ENCODE measurements at places on chromosomes 7 and 10. TPM values are rescaled to one million over a fixed set of nuclear protein-coding genes. Genes with fewer than 3 reads are reported as not detected.

HOXA6 gene
- 43.7 TPM for total RNA-seq

GRCh38 chr10:92688573-92688926, 1.2 kb upstream of the HHEX start:
- H3K36me3 ChIP-seq = peaks cover 3% of the 10 kb centered on the region
- H3K27ac ChIP-seq = no peak overlapping the region
- H3K27me3 ChIP-seq = peaks cover 90% of the 10 kb centered on the region
- peak overlapping the region; percentile 58 for H3K4me3 ChIP-seq
- DNase-seq = no peak
- H3K4me1 ChIP-seq = peaks cover 17% of the 10 kb centered on the region

DNA sequence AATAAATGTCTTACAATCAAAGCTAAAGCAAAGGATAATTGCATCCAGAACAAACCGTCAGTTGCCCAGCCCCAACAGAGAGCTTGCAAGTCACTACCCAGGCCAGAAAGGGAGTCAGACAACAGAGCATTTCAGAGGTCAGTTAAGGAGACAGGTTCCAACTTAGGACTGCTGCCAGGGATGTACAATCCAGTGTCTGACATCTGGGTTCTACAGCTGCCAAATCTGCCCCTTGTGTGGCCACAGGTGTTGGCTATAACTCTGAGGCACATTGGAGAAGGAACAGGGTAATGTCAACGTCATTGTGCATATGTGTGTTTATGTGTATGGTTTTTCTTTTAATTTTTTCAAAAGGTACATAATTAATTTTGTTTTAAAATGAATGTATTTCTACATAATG, 85.2 kb upstream of the GLCCI1 start:
- no peak overlapping the region for H3K4me3 ChIP-seq
- DNase-seq = no peak
- H3K4me1 ChIP-seq = no peaks in the 10 kb centered on the region
- H3K27ac ChIP-seq = no peak overlapping the region
- no peaks in the 10 kb centered on the region for H3K36me3 ChIP-seq
- no peaks in the 10 kb centered on the region for H3K27me3 ChIP-seq

GRCh38 chr7:55028011-55028410, 9.2 kb downstream of the EGFR start:
- no peak overlapping the region for H3K4me3 ChIP-seq
- H3K4me1 ChIP-seq = peaks cover 19% of the 10 kb centered on the region
- DNase-seq = no peak
- H3K27me3 ChIP-seq = peaks cover 3% of the 10 kb centered on the region

DNA sequence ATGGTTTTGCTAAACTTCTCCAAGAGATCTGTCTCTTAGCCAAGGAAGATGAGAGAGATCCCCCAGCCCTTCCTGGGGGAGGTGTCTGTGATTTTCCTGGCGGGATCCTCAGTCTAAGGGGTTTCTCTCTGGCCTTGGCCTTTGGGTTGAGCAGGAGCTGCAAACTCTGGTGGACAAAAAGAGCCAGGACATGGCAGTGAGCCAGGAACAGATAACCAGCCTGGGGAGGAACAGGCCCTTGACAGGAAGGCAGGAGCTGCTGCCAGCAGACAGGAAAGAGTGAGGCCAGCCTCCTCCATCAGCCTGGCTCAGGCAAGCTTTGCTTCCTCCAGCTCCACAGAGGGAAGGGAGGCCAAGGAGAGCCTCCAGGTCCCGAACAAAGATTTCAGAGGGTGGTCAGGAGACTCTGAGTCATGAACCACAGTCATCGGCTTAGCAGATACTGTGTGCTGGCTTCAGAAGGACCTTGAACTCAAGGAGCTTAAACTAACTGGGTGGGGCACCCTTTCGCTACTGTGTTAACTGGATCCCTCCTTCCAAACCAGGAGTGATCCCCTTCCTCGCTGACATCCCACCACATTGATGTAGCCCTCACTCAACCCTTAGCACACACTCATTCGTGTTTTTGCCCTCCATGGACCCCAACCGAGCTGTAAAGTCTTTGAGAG, 34.7 kb downstream of the DDIT4 start:
- no peak overlapping the region for H3K4me3 ChIP-seq
- peak overlapping the region; percentile 47 for H3K27ac ChIP-seq
- no peaks in the 10 kb centered on the region for H3K36me3 ChIP-seq
- H3K4me1 ChIP-seq = peaks cover 24% of the 10 kb centered on the region
- no peaks in the 10 kb centered on the region for H3K27me3 ChIP-seq
- no peak for DNase-seq

GRCh38 chr10:58641095-58641531, 128.4 kb downstream of the BICC1 start:
- H3K36me3 ChIP-seq = no peaks in the 10 kb centered on the region
- no peak overlapping the region for H3K4me3 ChIP-seq
- DNase-seq = no peak
- H3K4me1 ChIP-seq = peaks cover 40% of the 10 kb centered on the region
- H3K27me3 ChIP-seq = peaks cover 14% of the 10 kb centered on the region
- peak overlapping the region; percentile 48 for H3K27ac ChIP-seq

DNA sequence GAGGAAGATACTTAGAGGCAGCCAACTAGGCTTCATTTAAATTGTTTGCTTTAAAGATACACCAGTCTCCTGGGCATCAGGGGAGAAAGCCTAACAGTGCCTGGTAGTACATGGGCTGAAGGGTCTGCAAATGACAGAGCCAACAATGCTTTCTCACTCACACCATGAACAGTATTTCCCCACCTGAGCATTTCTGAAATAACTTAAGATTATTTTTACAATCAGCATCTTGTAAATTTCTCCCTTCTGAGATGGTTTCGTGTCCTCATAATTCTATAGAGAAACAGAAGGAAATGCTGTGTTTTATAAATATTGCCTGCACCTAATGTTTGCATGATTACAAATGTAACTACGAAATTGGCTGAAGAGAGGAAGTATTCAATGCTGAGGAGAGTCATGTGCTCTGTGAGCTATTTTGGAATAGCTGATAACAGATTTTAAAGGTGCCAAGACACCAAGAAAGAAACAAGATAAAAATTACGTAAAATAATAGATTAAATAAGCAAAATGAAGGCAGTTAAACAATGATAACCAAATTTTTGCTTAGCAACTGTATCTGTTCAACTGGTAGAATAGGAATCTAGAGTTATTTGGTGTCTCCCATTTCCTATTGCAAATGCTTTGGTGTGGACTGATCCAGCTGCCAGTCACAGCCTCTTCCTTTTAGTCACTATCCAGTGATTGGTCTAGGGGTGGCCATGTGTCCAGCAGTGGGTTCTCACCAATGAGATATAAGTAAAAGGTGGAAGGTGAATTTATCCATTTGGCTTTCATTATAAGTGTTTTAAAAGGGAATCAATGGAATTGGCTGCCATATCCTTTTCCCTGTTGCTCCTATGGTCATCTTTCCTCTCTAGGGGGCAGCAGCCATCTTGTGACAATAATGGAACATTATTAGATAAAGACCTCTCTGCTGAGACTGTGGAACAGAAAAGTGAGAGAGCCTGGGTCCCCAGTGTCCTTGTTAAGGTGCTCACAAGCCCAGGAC, 167.9 kb upstream of the SLC26A5 start:
- no peak overlapping the region for H3K4me3 ChIP-seq
- H3K27ac ChIP-seq = no peak overlapping the region
- no peaks in the 10 kb centered on the region for H3K36me3 ChIP-seq

- H3K27ac ChIP-seq = no peak overlapping the region
- H3K27me3 ChIP-seq = no peaks in the 10 kb centered on the region
- no peaks in the 10 kb centered on the region for H3K36me3 ChIP-seq
- H3K4me1 ChIP-seq = peaks cover 24% of the 10 kb centered on the region
- no peak overlapping the region for H3K4me3 ChIP-seq
Observed at GRCh38 chr10:34574353-34574934, 240.7 kb downstream of the PARD3 start.

DNA sequence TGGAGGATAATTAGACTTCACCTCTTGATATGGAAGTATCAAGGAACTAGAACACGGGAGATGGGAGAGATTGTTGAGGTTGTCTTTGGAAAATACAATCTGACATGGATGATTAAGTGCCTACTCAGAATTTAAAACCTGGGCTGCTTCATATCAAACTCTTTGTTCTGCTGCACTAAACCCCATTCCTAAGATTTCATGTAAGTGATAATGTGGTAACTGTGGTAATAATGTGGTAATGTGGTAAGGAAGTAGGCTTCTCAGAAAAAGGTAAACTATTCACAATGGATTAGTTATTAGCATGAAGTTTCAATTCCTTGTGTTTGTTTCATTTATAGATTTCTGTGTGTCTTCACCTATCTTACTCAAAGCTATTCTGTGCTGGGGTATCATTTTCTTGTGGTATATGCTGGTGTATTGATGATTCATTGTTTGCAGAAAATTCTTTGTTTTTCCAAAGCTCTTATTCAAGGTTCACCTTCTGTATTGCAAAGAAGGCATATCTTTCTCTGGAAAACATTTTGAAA, 129.9 kb upstream of the TAC1 start:
- no peak overlapping the region for H3K4me3 ChIP-seq
- H3K36me3 ChIP-seq = no peaks in the 10 kb centered on the region
- no peak overlapping the region for H3K27ac ChIP-seq
- H3K4me1 ChIP-seq = no peaks in the 10 kb centered on the region
- peaks cover 10% of the 10 kb centered on the region for H3K27me3 ChIP-seq

DNA sequence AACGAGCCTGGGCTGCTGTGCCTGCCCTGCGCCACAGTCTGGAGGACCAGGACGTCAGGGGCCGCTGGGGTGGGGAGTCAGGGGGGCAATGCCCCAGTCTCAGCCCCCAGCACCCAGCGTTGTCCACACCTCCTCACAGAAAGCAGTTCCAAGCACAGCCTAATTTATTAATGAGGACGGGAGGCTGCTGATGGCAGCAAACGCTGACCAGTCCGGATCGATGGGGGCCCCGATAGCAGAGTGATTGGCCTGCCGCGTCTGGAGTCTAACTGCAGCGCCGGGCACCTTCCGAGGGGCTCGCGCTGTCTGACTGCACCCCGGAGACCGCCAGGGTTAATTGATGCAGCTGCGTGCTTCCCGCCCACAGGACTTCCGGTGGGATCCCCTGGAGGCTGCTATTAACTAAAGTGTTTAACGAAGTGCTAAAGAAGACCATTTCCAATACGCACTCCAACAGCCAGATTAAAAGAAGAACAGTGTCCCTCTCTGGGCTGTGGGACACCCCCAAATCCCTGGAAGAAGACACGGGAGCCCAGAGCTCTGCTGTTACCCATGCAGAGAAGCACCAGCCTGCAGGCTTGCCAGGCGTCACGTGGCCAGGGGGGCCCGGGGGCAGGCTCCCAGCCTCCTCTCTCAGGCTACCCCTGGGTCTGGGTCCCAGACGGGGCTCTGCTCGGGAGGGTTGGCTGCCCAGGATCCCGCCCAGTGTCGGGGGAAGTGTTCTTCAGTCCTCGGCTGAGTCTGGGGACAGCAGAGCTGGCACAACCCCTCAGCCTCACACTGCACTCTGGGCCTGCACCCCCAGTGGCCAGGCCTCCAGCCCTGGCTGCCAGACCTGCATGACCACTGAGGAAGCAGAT, 63.8 kb downstream of the MICALL2 start:
- H3K27me3 ChIP-seq = peaks cover 73% of the 10 kb centered on the region
- H3K4me3 ChIP-seq = no peak overlapping the region
- DNase-seq = no peak
- H3K27ac ChIP-seq = no peak overlapping the region
- H3K4me1 ChIP-seq = no peaks in the 10 kb centered on the region
